HEK293T (cell line): ENCODE measurements at places on chromosomes 12 and 14.
A peak's percentile ranks its signal among the peaks of the same experiment; 100 is the strongest.

DNA sequence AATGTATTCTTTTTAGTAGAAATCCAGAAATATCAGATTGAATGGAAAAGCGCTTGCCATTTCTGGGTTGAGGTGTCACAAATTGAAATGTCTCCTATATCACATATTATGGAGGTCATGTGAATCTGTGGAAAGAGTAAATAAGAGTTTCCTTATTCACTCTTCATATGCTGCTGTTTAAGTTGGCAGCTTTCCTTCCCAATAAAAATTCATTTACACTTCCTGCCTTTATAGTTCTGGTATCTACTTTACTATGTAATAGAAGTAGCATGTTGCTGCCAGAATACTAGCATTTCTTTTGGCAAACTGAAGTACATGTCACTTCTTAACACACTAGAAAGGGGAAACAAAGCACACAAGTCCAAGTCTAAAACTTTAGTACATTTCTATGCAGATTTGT, 60.8 kb downstream of the SDR9C7 start:
- no peak for DNase-seq

DNA sequence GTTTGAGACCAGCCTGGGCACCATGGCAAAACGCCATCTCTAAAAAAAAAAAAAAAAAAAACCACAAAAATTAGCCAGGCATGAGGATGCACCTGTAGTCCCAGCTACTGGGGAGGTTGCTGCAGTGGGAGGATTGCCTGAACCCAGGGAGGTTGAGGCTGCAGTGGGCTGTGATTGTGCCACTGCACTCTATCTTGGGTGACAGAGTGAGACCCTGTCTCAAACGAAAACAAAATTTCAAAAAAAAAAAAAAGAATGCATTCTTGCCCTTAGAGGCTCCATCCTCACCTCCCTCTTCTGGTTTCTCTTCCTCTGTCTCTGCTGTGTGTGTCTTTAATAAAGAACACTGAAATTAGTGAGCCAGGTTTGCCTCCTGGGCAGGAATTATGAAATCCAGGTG, 107.8 kb downstream of the VCPKMT start:
- no peak for DNase-seq

DNA sequence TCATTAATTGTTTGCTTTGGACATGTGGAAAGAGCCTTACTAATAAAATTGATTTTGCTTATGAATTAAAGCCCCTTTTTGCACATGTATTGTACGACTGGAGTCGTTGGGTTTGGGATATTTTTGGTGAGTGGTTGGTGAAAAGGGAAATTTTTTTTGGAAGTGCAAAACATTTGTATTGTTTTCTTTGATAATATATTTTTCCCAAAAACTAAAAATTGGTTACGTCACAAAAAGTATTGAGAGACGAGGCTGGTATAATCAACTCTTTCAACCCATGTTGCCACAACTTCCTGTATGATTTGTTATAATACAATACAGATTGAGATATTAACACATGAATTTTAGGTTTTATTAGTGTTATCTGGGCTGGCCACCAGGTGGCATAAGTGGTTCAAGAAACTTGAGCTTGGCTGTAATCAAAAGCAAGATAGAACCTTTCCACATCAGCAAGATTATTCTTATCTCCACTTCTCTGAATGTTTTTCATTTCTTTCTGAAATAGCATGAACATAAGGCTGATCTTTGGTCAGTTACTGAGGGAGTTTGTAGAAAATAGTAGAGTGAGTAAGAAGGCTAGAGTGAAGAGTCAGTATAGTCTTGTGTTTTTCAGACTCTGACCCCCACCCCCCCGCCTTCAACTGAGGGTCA, 8.7 kb downstream of the NGDN start:
- peak; percentile 47 for DNase-seq

DNA sequence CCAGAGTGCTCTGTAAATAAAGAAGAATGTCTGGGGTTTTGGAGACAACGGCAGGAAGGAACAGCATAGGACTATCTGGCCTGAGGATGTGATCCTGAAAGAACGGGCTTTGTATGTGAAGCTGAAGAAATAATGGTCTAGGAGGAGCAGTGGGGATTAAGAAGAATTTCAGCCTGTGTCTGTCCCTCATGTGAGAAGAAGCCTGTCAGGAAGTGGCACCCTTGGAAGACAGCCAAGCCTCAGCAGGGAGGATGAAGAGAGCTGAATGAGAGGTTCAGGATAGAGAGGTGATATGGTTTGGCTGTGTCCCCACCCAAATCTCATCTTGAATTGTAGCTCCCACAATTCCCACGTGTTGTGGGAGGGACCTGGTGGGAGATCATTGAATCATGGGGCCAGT, 56.9 kb upstream of the TCL1A start:
- no peak for DNase-seq

- DNase-seq = no peak
Observed at GRCh38 chr12:89187507-89187906, 164.8 kb downstream of the DUSP6 start.

- DNase-seq = no peak
Observed at GRCh38 chr14:93997916-93998870, 1.1 kb downstream of the CCDC197 start.

GRCh38 chr14:32397861-32398640, 69.0 kb downstream of the AKAP6 start:
- DNase-seq = no peak

GRCh38 chr12:93813972-93814821, 137.0 kb downstream of the CRADD start:
- no peak for DNase-seq

- DNase-seq = no peak
Observed at GRCh38 chr14:38248321-38249028, 7.4 kb downstream of the CLEC14A start.

GRCh38 chr14:29608861-29609260, 318.8 kb downstream of the PRKD1 start:
- no peak for DNase-seq

DNA sequence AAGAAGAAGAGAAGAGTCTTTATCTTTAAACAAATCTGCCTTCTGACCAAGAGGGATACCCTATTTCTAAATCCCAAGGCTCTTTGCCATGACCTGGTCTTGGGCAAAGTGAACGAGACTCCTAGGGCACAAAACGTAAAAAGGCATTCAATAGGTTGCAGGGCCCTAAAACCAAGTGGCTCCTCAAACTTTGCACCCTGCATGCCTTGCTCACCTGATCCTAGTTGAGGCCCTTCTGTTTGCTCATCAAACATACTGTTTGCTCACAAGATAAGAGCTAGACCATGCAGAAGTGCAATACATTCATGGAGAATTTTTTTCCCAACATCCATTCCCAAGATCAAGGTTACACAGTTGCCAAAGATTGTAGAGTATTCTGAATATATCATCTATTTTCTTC, 7.9 kb upstream of the PRH1 start:
- no peak for DNase-seq

DNA sequence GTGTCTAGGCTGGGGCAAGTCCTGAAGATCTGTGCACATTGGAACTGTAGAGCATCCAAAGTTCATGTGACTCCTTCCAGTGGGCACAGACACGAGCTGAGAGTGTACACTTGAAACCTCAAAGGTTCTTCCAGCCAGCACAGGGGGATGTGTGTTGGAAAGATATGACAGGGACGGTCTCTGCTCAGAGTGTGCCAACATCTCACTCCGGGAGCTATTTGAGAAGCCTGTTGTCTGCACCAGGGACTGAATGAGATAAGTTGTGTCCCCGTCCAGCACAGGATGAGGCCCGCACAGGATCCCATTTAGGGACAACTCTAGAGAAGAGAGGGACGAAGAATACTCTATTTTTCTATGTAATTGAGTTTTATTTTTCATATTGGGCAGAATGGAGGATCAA, 136.3 kb downstream of the SNAPC1 start:
- no peak for DNase-seq

DNA sequence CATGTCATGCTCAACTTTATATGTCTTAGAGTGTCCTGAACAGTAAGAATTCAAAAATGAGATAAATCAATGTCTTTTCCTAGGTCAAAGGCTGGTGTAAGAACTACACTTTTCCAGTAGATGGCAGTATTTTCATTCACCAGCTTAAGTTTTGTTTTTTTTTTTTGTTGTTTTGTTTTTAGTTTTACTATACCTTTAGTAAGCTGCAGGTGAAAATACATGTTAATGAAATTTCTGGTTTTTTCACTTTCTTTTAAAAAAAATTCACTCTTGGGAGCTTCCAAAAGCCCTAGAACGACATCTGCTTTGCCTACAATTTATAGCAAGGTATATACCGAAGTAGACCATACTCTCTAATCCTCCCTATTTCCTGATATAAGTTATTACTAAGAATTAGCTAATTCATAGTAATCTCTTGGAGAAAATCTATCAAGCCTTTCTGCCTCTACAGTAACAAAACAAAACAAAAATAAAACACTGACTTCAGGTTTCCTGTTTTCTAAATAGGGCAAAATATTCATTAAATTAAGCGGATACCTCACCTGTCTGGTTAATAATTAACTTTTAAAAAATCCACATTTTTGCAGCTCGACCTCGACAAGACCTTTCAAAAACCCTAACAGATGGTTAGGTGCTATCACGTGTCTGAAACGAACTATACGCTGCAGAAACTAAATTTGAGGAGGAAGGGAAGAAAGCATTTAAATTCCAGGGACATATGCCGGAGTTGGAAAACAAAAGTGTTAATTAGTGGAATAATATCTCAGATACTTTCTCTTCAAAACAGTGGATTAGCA, 2.7 kb upstream of the SAMD4A start:
- no peak for DNase-seq

DNA sequence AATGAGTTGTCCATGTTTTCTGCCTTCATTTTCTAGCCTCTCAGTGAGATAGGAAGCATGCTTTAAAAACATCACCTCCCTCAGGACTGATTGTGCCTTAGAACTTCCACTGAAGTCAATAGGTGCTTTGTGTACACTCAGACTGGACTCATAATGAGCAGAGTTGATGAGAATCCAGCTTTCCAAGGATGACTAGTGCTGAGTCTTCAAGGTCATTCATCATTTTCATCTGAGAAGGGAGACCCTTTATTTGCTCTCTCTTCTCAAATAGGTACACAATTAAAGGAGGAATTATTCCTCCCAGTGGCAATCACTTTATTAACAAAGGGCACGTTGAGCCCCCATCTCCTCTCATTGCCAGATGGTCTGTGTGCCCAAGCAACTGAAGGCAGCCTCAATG, 210.9 kb upstream of the PRKD1 start:
- DNase-seq = no peak

DNA sequence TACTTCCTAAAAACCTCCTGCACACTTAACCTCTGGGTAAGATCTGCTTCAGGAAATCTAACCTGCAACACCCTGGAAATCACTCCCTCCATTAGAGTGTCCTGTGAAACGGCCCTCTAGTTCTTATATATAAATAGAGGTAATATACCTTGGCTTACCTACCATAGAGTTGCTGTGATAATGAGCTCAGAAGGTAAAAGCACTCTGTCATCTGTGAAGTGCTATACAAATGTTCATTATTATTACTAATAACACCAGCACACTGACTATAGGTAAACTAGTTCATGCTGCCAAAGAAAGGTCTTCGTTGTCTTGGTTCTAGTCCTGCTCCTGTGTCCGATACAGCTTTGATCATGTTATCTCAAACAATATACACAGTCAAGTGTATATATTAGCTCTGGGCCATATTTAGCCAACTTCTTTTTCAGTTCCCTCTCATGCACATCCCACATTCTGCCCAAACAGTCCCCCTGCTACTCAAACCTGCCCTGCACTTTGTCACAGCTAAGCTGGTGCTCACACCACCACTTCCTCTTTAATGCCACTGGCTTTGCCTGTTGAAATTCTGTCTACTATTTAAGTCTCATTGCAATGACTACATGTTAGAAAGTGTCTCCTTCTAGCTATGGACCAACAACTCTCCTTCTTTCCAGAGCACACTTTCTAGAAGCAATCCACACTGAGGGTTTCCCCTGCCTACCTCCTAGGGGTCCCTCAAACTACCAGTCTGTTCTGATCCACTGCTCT, 5.1 kb downstream of the E2F7 start:
- no peak for DNase-seq

- no peak for DNase-seq
Observed at GRCh38 chr12:563787-564298, 99.4 kb downstream of the NINJ2 start.

DNA sequence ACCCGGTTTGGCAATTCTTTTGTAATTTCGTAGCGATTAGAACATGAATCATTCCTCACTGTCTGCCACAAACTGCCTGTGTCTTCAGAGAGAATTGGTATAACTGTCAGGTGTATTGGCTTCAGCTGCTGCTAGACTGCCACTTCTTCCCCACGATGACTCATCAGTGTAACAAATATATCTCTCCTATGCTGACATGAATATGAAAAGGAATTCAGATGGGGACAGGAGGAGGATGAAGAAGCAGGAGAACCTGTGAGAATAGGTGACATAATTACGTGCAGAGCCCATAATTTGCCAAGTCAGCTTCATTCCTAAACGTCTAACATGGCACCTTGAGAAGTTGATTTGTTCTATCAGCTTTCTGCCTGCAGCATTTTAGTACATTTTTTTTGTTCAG, 64.9 kb downstream of the FRMD6 start:
- no peak for DNase-seq

GRCh38 chr14:81455390-81455789, 55.3 kb upstream of the STON2 start:
- no peak for DNase-seq

DNA sequence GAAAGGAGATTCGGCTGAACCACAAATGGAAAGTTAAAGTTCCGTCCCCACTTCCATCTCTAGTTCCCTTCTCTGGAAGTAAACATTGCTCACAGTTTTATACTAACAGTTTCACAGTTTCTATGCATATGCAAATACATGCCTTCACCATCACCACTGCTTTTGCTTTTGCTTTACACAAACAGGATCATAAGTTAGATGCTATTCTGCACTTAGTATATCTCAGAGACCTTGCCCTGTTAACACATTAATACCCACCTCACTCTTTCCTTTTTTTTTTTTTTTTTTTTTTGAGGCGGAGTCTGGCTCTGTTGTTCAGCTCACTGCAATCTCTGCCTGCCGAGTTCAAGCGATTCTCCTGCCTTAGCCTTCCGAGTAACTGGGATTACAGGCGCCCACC, 890 bp downstream of the TEP1 start:
- DNase-seq = no peak

DNA sequence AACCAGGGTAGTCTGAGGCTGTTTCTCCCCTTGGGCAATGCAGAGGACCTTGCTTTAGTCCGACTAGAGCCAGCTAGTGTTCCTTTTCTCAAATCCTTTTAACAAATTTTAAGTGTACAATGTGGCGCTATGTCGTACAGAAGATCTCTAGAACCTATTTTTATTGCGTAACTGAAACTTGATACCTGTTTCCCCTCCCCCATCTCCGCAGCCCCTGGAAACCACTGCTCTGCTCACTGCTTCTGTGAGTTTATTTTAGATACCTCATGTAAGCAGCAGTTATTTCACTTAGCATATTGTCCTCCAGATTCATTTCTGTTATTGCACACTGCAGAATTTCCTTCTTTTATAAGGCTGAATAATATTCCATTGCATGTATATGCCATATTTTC, 1092.3 kb downstream of the AACS start:
- DNase-seq = no peak

DNA sequence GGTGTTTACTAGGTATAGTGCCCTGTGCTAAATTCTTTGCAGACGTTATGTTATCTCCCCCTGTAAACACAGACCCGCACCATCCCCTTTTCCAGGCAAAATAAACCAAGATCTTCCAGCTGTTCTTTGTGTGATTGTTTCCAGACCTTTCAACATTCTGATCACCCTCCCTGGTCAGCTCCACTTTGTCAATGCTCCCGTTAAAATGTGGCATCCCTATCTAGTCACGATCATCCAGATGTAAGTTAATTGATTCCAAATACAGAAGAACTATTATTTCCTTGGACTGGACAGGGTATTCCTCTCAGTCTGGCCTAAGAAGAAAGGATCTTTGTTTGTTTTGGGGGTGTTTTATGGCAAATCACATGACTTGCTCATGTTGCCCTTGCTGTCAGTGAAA, 127.6 kb upstream of the ARID2 start:
- no peak for DNase-seq

- DNase-seq = no peak
Observed at GRCh38 chr12:121765573-121765972, 27.9 kb downstream of the RHOF start.
